ENCODE measurements at places on chromosomes 2 and 18.

GRCh38 chr2:127917916-127918315, 32.2 kb upstream of the AMMECR1L start:
- DNase-seq, result no peak

DNA sequence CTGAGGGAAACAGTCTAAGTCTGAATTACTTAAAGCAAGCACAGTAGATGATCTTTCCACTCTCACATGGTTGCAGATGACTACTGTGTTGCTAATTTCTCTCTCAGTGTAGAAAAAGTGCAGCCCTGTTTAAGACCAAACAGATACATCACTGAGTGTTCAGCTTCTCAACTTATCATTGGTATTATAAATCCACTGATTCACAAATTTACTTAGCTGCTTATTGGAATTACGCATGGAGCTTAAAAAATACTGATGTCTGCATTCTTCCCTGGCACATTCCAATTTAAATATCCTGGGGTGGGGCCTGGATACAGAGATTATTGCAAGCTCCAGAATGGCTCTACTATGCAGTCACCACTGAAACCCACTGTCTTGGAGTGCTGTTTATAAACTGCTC, 411.2 kb downstream of the RND3 start:
- no peak for DNase-seq

GRCh38 chr2:239167011-239167673, 233.7 kb downstream of the HDAC4 start:
- no peak for DNase-seq

DNA sequence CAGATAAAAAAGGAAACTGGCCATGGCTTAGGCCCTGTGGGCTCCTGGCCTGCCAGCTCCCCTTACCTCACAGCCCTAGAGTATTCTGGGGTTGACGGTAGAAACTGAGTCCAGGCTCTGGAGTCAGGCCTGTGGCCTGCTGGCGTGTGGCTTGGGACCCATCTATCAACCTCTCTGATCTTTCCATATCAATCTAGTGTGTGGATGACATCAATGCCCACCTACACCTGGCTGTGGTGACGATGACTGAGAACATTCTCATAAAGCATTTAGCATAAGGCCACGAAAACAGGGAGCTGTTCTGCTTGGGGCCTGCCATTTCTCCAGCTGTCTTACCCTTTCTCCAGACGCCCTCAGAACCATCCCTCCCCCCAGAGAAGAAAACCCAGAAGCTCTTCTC, 17.9 kb downstream of the PCARE start:
- no peak for DNase-seq

GRCh38 chr2:218465987-218466633, 47.2 kb downstream of the VIL1 start:
- no peak for DNase-seq

DNA sequence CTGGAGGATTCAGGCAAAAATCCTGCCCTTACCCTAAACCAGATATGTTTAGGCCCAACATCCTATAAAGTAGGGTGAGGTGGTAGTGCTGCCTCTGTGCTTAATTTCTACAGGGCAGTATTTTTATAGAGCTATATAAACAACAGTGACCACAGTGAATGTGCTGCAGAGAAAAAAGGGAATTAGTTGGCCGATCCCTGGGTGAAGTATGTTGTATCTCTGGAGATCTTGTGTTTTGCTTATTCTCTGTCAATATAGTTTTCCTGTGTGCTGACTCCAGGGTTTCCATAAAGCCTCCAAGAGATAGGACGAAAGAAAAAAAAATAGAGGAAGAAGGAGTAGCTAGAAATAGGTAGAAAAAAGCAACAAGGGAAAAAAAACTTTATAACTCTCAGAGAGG, 88.9 kb upstream of the THOC1 start:
- DNase-seq, result no peak

DNA sequence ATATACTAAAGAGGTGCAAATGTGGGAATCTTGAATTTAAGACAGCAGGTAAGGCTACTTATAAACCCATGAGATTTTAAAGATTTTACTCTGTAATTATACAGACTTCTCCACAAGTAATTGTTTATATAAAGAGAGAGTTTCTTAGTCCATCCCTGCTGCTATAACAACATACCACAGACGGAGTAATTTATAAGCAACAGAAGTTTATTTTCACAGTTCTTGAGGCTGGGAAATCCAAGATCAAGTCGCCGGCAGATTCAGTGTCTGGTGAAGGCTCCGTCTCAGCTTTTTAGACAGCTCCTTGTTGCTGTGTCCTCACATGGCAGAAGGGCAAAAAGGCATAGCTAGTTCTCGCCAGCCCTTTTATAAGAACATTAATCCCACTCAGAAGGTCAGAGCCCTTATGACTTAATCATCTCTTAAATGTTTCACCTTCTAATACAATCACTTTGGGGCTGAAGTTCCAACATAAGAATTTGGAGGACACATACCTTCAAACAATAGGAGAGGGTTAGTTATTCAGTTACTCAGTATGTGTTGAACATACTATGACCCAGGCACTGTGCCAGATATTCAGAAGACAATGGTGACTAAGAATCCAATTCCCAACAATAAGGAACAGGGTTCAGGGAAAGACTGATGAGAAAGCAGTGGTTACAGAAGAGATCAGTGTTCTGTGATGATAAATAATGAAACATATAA, 466.0 kb downstream of the RIT2 start:
- no peak for DNase-seq

- no peak for DNase-seq
Observed at GRCh38 chr2:112811841-112812306, 24.7 kb downstream of the IL1B start.

GRCh38 chr18:73614812-73615211, 532.8 kb downstream of the FBXO15 start:
- DNase-seq, result no peak

DNA sequence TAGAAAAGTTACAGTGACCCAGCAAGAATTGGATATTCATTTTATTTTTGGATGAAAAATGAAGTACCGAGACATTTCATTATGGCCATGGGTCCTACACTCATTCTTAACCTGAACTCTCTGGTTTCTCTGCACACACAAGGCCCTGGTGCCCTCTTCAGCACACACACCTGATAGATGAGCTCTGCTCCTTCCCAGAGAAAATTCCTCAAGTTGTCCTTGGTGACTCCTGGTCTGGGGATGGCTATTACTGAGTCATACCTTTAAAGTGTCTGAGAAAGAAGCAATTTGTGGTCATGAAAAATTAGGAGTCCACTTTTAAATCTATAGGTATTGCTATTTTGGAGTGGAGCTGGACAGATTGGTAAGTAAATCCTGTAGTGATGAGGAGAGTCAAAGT, 311.5 kb downstream of the CDH2 start:
- DNase-seq, result no peak

DNA sequence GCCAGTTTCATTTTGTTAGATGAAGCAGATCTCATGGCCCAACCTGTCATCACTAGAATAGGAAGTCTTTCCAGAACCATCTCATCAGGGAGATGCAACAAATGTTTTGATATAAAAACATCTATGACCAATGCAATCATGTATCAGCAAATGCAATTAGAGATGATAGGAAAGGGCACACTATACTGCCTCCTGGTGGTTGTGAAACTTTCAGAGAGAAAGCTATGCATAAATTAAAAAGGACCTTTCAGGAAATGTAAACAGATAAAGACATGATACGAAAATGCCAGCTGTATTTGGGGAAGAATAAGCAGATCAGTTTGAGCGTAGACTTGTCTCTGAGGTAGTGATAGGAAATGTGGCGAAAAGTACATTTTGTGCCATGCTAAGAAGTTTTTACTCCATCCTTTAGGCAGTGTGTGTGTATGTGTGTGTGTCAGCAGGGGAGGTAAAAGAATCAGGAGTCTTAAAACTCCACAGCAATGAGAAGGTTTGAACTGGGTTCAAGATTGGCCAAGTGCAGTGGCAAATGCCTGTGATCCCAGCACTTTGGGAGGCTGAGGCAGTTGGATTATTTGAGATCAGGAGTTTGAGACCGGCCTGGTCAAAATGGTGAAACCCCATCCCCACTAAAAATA, 479.3 kb downstream of the CPS1 start:
- no peak for DNase-seq

DNA sequence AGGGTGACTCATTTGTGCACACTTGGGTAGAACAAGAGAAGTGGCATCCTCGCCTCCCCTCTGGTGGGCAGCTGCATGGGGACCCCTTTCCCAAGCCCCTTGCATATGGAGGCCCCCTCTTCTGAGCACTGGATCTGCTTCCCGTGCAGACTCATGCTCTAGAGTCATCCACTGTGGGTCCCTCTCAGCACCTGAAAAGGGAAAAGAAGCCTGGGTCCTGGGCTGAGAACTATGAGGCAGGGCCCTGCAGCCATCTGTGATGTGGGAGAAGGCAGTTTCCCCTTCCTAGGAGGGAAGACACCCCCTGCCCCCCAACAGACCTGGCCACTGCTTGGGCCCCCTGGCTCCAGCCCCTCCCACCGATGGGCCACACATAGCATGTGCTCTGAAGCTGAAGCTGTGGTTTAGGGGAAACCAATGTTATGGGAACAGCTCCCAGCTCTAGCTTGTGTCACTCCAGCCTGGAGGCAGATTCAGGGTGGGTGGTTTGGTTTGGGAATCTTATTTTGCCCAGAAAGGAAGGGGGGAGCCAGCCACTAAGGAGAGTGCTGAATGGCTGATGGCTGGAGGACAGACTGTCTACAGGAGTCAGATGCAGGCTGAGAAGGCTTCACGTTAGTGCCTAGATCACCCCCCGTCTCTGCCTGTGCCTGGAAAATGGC, 172.8 kb downstream of the GLI2 start:
- no peak for DNase-seq

DNA sequence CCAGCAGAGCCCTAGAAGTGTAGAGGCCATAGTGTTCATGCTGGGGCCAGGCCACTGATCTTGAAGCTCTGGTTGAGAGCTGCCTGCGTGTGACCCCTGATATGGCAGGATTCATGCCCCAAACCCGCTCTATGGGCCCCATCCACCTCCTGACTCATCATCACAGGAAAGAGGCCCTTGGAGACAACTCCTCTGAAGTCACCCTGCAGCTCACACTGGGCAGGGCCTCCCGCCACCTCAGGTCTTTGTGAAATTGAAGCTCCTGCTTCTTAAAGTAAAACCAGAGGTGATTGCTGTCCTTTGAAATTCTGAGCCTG, 12.0 kb upstream of the TUBB6 start:
- no peak for DNase-seq

DNA sequence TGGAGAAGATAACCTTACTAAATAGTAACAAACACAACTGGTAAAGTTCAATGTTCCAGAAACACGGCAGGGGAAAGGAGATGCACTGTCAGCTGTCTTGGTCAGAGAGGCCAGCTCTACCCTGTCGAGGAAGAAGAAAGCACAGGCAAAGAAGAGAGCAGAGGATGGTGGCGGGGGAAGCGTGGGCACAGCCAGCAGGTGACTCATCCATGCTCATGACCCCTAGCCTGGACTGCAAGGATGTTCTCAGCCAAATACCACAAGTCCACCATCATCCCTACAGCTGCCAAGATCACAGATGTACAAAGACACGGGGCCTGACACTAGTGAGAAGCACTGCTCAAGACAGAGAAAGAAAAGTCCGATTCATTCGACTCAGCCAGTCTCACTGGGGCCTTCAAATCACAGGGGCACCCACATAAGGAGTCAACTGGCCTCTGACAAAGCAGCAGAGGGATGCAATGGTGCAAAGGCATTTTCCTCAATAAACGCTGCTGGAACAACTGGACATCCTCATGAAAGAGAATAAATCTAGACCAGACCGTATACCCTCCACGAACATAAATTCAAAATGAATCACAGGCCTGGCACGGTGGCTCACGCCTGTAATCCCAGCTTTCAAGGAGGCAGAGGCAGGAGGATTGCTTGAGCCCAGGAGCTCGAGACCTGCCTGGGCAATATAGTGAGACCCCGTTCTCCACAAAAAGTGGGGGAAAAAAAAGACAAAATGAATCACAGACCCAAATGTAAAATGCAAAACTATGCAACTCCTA, 5.6 kb downstream of the DTYMK start:
- no peak for DNase-seq

- no peak for DNase-seq
Observed at GRCh38 chr18:68176901-68177300, 538.0 kb downstream of the TMX3 start.

- no peak for DNase-seq
Observed at GRCh38 chr2:57920342-57920939, 126.2 kb upstream of the VRK2 start.

DNA sequence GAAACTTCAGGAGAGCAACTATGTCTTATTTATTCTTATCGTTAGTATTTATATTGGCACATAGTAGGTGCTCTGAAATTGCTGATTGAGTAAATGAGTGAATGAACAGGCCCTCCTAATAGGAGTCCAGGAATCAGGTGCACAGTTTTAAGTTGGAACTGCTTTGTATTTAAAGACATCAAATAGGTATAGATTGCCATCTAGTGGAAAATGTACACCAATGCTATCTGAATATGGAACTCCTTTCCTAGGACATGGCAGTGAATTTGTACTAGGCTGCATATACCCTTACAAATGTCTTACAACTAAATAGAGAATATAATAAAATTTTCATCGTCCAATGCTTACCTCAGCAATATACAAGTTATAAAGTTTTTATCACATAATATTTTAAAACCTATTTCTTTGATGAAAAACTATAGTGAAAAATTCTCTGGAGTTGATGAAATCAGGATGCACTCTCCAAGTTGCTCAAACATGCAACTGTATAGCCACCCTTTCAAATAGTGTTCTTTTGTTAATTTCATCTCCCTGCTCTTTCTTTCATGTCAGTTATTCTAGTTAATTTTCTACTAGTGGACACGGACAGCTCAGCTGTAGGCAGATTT, 318.9 kb upstream of the SYT4 start:
- DNase-seq, result no peak

DNA sequence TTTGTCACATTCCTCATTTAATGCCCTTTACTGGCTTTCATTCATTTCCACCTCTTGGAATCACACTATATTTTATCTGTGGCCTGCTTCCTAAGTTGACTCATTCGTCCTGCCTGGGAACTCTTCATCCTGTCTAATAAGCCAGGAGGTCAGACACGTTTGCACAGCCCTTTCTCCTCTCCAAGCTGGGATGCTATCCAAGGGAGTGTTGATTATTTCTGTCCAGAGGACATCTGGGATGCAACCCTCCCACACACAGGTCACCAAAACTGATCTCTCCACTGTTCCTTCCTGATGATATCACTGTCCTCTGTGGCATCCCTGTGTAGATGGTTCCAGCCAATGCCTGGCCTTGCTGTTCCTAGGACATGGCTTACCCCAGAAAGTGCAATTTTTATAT, 79.8 kb upstream of the NOSTRIN start:
- no peak for DNase-seq

- DNase-seq, result no peak
Observed at GRCh38 chr18:74625157-74625556, 27.5 kb downstream of the ZNF407 start.

GRCh38 chr2:65834771-65835475, 402.5 kb upstream of the SPRED2 start:
- DNase-seq, result no peak

- no peak for DNase-seq
Observed at GRCh38 chr18:23133860-23134779, 1.2 kb upstream of the CABLES1 start.

All from KG1 (cell line).